ENCODE measurements at places on chromosomes 12 and 14.

DNA sequence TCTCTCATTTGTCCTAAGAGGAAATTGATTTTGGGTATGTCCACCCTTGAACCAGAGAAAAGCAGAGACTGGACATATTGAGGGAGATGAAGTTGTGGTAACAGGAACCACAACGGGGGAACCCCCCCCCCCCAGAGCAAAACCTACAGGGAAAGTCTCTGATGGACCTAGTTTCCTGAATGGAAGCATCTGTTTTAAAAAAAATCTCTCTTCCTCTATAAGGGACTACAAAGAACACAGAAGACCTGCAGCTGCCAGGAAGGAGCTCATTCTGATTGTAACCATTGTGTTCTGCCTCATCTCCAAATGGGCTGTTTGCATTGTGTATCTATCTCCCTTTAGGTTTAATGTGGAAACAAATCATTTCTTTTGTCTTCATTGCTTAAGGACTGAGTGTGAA lies 13.4 kb downstream of the C1S start:
- no peak for DNase-seq

GRCh38 chr12:32586390-32586789 lies 92.7 kb upstream of the DNM1L start:
- DNase-seq, result peak; percentile 38

DNA sequence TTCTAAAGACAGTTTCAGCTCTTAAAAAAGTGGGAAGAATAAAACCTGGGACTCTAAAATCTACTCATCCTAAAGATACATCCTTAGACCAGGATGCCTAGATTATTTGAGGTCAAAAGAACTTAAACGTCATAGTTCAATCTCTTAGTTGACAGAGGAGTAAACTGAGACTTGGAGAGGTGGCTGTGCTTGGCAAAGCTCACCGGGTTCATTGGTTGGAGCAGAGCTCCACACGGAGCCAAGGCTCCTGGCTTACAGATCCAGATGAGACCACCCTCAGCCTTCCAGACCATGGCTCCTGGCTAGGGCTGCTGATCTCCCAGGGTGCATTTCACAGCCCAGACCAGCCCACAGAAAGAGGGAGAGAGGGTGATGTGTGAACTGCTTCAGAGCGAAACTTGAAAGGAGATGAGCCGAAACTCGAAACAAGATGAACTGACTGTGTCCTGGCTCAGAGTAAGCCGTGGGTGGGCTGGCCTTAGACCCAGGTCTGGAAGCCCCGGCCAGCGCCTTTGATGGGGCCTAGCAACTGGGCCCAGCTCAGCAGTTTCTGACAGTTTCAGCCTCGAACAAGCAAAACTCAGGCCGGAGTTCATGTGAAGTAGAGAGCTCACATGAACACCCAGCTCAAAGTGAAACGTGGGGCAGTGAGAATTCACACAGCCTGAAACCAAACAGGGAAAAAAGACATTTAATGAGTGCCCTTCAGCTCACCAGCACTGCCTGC lies 1044.8 kb downstream of the BCL11B start:
- DNase-seq, result no peak

DNA sequence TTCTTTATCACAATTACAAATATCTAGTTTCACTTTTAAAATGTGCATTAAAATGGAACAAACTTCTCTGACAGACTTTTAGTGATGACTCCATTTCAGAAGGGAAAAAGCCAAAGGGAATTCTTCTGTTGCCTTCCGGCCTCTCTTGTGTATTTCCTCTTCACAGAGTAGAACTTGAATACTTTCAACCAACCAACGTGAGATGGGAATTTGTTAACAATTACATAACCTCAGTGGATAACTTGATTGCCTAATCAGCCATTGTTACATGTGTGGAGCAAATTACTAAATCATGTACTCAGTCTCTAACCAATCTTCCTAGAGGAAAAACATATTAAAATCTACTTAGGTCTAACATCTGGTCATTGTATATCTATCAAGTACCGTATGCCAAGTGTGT lies 291.1 kb downstream of the SYT1 start:
- no peak for DNase-seq

DNA sequence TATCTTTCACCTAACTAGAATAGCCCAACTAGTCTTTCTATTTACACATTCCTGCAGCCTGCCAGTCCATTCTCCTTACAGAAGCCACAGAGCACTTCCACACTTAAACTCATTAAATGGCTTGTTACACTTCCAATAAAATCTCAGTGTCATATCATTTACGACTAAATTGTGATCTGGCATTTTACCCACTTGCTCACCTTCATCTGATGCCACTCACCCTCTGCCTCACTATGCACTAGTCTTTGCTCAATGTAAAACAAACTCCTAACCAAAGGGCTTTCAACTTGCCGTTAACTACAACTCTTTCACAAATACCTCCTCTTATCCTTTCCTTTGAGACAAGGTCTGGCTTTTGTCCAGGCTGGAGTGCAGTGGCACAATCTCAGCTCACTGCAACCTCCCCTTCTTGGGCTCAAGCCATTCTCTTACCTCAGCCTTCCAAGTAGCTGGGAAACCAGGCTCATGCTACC lies 24.1 kb downstream of the YAF2 start:
- no peak for DNase-seq

Measured in DMS 273 treated with DMSO at 0.1 percent for 48 hours (cell line).